Sigmoid colon (tissue), 7 donors: ENCODE measurements at places on chromosomes 1 and 21. TPM values are rescaled to one million over a fixed set of nuclear protein-coding genes. Genes with fewer than 3 reads are reported as not detected.

DNA sequence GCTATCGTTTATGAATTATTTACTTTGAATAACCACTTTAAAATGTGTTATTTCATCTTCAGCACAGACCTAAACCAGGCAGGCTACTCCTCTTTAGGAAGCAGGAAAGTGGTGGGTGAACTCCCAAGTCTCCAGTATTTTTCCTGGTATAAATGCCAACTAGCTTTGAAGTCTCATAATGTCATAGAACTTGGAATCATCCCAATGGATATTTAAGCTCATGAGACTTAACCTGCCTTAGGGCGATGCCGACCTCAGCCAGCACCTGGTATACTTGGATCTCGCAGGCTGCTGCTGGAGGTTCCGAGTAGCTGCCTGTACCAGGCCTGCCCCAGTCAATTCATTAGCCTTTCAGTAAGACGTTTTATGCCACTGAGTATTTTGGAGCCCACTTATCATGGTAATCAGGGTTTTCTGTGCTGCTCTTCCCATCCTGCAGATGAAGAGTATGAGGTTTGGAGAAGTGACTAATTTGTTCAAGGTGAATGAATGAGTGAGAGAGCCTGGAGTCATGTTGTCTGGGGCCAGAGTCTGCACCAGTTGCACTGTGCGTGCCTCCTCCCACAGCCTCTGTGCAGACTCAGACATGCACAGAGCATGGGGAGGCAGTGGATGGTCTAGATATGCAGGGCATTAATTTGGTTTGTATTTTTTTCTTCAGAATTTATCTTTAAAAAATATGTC lies 34.9 kb downstream of the VANGL1 start:
- no peak for DNase-seq

DNA sequence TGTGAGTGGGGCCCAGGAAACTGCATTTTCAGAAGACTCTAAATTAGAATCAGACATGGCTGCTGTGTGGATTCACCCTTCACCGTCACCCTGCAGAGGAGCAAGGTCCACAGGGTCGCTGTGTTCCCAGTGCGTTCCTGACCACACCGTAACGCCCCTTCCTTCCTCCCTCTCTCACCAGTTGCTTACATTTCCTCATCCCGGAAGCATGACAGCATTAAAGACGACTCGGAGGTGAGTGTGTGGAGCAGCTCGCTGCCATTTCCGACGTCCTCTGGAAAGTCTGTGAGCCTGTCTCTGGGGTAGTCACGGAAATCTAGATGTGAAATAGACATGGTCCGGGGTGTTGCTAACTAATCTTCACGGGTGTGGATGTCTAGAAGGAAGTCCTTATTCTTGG lies 45.9 kb downstream of the FAAP20 start:
- DNase-seq, result no peak

DNA sequence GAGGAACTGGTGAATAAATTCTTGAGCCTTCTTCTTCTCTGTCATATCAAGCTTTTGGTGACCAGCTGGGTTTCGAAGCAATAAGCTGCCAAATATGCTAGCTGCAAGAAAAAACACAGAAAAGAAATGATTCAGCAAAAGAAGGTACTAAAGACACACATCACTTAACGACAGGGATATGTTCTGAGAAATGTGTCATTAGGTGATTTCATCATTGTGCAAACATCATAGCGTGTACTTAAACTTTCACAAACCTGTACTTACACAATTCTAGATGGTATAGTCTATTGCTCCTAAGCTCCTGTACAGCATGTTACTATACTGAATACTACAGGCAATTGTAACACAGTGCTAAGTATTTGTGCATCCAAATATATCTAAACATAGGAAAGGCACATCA lies 2.9 kb upstream of the MTF1 start:
- DNase-seq, result no peak

DNA sequence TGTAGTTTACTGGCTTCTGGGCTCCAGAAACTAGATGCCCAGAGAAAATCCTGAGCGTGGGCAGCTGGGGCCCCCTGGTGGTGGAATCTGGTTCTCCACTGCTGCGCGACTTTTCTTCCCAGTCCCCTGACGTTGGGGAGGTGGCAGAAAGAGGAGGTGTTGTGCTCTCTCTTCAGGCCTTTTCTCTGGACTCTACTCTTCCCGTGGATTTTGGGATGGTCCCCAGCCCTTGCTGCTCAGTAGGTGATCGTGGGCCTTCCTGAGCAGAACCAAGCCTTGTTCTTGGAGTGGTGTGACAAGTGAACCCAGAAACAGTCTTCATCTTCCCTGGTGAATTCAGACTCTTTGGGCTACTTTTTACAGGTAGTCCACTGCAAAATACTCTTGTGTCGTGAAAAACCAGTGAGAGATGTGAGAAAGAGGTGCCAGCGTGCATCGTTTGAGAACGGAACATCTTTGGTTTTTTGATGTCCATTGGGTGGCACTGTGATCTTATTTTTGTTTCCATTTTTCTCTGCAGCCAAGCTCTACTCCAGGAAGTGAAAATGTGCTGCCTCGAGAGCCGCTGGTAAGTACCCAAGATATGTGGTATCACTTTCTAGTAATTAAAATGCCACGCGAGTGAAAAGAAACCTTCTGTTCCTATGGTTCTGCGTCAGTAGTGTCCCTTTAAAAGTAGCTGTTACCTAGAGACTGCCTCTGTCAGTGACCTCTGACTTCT lies 20.2 kb downstream of the PEX14 start:
- DNase-seq, result peak; percentile 79

Gene FCGR3A
- total RNA-seq, result 7.8 TPM

Gene IL10
- total RNA-seq, result 1.7 TPM

Gene NPHS2
- total RNA-seq, result not detected
